ENCODE measurements at places on chromosomes 2 and 18. TPM values are rescaled to one million over a fixed set of nuclear protein-coding genes. Genes with fewer than 3 reads are reported as not detected.

DNA sequence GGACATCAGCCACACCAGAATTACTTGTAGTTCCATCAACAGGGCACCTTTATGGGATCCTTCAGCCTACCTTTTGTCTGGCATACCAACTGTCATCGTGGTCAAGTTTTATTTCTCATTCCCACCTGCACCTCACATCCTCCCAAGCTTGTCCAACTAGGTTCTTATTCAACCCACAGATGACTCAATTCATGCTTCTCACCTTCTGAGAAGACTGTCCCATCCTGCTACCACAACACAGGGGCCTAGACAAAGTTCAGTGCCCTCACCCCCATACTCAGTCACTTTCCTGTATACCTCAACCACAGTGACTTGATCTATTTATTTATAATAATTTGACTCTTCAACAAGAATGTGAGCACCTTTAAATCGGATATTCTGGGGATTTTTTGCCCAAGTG, 114.4 kb upstream of the ACVR1C start:
- no peak for DNase-seq

DNA sequence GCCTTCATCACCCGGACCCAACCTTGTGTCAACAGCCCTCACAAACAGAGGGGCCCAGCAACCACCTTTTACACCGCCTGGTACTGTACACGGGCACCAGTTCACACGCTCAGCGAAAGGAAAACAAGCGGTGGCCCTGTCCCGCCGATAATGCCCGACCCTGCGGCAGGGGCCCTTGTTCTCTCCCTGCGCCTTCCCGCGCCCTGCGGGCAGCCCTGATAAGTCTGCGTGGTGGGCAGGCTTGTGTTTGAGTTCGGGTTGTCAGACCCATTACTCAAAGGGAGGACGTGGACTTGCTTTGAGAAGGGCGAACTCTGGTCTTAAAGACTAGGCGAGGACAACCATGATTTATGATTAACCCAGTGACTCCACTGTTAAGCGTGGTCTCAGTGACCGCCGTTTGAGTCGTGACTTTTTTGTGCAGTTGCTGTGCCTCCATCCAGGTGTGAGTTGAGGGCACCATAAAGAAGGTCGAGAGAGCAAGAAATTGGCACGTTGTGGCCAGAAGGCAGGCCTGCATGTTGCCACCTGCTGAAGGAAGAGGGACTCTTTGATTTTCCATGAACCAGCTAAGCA, 167.4 kb upstream of the GATA6 start:
- no peak for DNase-seq

GRCh38 chr2:232142049-232142448, 180.5 kb downstream of the DIS3L2 start:
- DNase-seq = peak; percentile 50

- DNase-seq = no peak
Observed at GRCh38 chr2:60351802-60352201, 201.7 kb downstream of the BCL11A start.

GRCh38 chr18:79525556-79526467, 130.1 kb downstream of the NFATC1 start:
- no peak for DNase-seq

DNA sequence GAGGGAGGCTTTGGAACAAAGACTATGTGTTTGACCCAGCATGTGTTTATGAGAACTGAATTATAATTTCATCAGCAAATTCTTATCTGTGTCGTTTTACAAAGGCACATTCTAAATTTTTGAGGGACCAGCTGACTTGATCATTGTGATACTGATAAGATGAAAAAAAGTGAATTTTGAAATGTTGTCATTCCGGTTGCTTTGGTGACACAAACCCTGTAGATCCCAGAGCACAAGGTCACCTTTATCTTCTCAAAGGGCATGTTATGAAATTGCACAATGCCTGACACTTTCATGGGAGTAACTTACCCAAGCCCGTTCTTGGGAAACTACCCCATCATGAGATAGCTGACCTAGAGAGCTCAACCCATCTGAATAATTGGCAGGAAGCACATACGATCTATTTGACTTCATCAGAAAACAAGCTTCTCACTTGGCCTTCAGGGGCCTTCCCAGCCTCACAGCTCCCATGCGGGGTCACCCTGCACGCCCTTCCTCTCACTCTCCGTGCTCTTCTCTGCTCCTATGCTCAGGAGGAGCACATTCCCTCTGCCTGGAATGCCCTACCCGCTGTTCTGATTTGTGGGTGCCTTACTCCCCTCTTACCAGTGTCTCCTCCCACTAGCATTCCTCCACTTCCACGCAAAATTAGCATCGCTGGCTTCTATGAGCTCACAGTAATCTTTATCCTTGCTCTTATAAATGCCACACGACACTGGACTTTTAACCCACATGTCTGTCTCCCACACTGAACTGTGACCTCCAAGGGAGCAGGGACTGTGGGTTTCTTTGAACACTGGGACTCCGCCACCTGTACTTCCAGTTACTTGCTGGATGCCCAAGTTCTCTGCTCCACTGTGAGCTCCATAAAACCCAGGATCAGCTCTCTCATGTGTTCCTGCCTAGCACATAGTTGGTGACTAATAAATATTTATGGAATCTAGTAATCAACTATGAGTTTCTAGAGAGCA, 555.8 kb upstream of the ID2 start:
- peak; percentile 76 for DNase-seq

The REG3G gene
- 32.2 TPM for polyA plus RNA-seq

The TGFA gene
- polyA plus RNA-seq = 0.26 TPM

The KLHL29 gene
- polyA plus RNA-seq = 8.8 TPM

The TMEM17 gene
- polyA plus RNA-seq = 7.2 TPM

The ITGA6 gene
- polyA plus RNA-seq = 5.1 TPM

Data from adrenal gland (tissue), 19 donors.